Cardiac atrium fibroblast (primary cell): ENCODE measurements at places on chromosomes 1 and 21. TPM values are rescaled to one million over a fixed set of nuclear protein-coding genes. Genes with fewer than 3 reads are reported as not detected.

The EXO1 gene
- total RNA-seq, result 2.2 and 5.2 TPM in 2 replicates

The PARS2 gene
- total RNA-seq, result 5.8 and 7.4 TPM in 2 replicates

The PLEKHA6 gene
- 3.7 and 37.0 TPM in 2 replicates for total RNA-seq

The MNDA gene
- not detected in 2 replicates for total RNA-seq

The MYOG gene
- total RNA-seq, result not detected in 2 replicates

The E2F2 gene
- total RNA-seq, result under 0.01 and 0.81 TPM in 2 replicates

The CHIA gene
- total RNA-seq, result not detected in 2 replicates

The RUNX3 gene
- not detected in 2 replicates for total RNA-seq

The SPRR3 gene
- total RNA-seq, result not detected in 2 replicates

The TTLL10 gene
- not detected in 2 replicates for total RNA-seq
